ENCODE measurements at places on chromosomes 2 and 18.

DNA sequence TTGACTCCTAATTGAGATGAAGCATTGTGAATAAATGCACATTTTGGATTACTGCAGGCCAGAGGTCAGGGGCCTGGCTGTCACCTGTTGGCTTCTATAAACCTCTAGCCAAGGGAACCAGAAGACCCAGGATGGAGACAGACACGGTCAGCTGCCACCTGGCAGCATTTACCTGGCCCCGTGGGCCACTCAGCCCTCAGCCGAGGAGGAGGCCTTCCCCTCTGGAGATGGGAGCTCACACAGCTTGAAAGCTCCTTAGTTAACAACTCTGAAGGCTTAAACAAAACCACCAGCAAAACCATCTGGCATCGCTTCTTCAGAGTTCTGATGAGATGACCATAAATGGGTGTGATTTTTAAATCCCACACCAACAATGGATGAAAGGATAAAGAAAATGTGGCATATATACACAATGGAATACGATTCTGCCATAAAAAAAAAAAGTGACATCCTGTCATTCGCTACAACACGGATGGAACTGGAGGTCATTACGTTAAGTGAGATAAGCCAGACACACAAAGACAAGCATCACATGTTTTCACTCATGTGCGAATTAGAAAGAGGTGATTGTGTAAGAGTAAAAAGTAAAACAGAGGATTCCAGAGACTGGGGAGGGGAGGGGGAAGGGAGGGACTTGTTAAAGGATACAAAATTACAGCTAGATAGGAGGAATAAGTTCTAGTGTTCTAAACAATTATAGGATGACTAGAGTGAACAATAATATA, 218.4 kb downstream of the TMEM163 start:
- DNase-seq = no peak

DNA sequence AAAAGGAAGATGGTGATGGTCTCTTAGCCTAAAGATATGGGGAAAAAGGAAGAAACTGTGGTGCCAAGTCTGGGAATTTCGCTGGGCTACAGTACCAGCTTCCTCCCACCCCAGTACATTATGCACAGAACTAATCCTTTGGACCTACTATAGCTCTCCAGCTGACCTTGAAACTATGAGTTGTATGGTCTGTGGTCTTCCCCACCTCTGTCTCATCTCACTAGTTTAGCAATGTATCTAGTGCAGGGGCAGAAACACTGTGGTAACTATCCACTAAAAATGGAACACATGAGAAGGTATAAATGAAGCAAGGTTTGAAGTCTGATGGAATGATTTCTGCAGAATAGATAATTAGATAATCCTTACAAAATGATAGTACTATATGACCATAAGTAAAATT, 190.4 kb upstream of the CCDC150 start:
- no peak for DNase-seq

DNA sequence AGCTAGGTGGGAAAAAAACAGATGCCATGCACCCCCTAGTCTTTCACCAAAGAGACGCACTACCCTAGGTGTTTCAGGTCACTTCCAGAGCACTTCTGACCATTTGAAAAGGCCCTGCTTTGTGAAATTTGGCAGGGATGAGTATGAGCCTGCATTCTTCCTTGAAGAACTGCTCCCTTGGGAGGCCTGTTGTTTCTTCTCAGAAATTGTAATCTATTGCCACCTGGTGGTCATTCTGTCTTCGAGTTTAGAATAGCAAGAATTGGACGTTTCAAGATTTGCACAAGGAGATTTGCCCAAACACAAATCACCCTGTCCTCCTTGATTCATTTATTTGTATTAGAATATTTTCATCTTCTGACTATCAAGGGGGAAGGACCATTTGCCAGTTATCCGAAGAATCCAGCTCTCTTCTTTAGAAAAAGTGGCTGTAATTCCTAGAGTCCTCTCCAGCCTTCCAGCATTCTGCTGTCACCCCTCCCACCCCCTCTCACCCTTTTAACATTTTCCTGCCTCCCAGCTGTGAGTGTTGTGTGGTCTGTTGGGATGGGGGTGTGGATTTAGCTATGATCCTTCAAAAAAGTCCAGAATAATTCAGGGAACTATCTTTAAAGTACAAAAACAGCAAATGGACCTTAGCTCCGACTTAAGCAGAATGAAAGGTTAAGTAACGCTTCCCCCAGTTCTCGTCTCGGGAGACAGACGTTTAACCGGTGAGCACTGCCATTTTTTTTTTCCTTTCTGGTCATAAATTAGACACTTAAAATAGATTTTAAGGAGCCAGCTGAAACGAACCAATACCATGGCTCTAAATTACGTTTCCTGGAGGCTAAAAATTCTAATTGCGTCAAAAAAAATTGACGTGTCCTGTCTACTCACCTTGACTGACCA, 3.7 kb upstream of the GAD1 start:
- no peak for DNase-seq

- DNase-seq = no peak
Measured at GRCh38 chr2:178163395-178163794, 30.9 kb upstream of the OSBPL6 start.

DNA sequence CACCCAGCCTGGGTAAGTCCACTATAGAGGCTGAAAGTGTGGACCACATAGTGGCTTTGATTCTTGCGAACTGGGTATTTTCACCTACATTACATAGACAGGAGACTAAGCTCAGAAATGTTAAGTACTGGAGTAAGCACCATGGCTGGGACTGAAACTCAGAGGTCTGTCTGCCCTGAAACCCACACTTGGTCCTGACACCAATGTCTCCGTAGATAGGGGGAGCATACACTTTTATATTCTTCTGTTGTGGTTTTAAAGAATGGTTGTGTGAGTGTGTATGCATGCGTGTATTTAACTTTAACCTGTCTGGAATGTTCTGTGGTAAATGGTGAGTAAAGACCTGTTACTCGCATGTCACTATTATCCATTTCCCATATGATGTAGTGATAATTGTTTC, 10.3 kb upstream of the NPPC start:
- no peak for DNase-seq

DNA sequence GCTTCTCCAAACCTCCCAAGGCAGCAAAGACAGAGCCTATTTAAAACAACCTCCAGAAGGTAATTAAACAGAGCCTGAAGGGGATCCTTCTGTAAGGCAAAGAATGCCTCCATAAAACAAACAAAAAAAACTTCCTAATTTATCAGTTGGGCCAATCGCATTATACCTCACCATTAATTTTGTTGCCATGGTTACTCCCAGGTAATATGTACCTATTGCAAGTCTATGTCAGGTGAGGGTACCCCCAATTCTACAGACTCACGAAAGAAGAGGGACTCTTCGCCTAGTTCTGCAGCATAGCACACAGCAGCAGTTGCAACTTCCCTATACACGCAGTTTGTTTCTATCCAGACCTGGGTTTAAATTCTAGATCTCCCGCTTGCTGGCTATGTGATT, 38.8 kb downstream of the SFXN5 start:
- DNase-seq = no peak

DNA sequence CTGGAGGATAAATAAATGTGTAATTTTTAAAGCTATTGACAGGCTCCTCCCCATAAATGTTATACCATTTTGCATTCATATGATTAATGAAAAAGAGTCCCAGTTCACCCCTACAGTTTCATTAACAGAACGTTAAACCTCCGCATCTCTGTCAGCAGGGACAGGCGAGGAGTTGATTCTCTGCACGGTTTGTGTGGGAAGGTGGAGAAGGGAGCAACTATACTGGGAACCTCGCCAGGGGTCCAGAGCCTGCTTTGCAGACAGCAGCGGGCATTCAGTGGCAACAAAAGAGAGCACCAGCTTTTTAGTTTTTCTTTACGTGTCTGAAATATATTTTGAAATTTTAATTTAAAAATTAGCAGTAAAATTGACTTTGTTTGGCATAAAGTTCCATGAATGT, 101.4 kb downstream of the FARSB start:
- no peak for DNase-seq

GRCh38 chr2:171158790-171159371, 1.8 kb downstream of the TLK1 start:
- DNase-seq = no peak

DNA sequence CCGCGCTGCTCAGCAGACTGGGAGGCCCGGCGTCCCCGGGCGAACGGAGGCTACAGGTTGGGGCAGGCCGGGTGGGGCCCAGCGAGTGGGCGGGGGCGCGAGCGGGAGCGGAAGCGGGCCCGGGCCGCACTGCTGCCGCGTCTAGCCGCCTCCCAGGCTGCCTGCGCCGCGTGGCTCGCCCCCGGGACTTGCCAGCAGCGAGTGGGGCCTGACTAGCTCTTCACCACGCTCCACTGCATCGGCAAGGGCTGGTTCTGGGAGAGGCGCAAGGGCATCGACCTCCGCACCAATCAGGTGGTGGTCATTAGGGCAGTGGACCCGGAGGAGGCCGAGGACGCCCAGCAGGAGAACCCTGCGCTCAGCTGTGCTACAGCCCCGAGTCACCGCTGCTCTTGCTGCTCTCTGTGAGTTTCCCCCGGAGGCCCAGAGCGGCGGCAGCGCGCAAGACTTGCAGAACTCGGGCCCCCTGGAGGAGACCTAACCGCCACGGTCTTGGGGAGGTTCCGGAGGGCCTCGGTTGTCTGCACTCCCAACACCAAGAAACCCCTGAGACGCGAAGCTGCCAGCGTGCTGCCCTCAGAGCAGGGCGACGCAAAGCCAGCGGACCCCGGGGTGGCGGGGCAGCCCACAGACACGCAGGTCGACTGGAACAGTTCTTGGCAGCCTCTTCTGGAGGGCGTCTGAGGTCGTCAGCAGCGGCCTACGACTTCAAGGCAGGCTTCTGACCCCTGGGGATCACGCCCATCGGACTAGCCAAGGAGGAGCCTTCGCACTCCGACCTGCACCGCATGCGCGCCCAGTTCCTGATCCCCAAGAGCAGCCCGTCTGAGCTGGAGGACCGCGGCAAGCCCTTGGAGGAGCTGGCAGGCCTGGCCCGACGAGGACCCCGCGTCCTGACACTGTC, 27.2 kb upstream of the PTPN2 start:
- DNase-seq = peak; percentile 21
